SK-N-MC (cell line): ENCODE measurements at places on chromosomes 7 and 10.

DNA sequence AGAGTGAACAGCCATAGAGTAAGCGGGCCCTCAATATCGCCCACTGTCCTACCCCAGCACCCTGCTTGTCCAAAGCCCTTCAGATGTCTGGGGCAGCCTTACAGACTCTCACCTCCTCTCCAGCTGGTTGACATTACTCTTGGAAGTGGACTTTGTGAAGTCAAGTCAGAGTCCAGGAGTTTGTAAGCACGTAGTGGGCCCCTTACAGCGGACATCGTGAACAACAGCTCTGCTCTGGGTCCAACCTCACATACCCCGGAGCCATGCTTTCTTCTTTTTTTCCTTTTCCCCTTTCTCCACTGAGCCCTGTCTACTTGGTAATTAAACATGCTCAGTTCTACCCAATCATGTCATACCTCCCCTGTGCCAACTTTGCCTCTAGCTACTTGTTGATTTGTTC lies 17.5 kb downstream of the HNRNPF start:
- no peak for DNase-seq

GRCh38 chr7:158606129-158606528 lies 18.5 kb upstream of the PTPRN2 start:
- DNase-seq = no peak

- no peak for DNase-seq
Observed at GRCh38 chr10:84693006-84693405, 364.6 kb downstream of the CCSER2 start.

DNA sequence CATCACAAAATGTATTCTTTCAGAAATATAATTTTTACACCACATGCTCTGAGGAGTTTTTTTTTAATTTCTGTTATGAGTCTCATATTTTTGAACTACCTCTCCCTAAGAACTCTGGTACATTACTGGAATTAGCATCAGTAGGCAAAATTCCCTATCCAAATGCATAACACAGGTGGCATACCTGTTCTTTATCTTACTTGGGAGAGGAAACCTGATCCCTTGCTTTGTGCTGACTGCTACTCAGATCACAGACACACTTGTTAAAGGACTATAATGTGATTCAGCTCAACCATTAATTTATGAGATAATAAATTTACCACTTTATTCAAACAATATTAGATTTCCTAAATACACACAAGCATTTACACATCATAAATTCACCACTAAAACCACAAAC lies 617.2 kb downstream of the GRM8 start:
- DNase-seq = no peak

DNA sequence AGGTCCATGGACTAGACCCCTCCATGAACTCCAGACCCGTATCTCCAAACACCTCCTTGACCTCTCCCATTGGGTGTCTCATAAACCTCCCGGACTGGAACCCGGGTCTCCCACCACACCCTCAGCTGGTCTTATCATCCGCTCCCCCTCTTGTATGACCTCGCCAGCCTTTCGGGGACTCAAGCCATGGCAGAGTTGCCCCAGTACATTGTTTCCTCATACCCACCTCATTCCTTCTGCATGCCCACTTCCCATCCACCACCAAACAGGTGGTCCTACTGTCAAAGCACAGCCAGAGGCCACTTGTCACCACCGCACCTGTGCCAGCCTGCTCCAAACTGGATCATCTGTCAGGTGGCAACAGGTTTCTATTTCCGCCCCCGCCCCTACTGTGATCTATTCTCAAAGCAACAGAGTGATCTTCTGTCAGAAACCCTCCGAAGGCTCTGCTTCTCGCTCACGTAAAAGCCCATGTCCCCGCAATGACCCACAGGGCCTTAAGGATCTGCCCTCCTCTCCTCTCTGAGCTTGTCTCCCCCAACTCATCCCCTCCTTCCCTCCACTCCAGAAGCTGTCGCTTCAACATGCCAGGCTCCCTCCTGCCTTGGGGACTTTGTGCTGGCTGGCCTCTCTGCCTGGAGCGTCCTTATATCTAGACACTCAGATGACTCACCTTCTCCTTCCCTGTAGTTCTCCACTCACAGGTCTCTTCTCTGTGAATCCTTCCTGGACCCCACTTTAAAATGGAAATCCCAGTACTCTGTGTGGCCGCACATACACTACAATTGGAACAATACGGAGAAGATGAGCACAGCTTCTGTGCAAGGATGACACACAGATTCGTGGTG lies 22.8 kb upstream of the PRKAG2 start:
- DNase-seq = no peak

DNA sequence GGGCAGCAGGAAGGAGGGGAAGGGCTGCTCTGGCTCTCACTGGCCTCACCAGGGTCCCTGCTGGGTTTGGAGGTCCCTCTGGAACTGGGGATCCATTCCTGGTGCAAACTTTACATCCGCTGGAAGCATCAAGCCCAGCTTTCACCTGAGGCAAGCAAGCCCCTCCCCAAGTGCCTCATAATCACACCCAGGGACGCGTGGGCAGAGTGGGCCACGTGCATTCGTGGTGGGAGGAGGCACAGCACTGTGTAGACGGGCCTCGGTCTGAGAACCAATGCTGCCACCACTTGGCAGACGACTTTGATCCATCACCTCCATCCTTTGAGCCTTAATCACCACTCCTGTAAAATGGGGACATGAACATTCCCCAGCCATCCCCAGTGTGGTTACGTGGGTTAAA lies 74.1 kb downstream of the VWA2 start:
- DNase-seq = no peak

DNA sequence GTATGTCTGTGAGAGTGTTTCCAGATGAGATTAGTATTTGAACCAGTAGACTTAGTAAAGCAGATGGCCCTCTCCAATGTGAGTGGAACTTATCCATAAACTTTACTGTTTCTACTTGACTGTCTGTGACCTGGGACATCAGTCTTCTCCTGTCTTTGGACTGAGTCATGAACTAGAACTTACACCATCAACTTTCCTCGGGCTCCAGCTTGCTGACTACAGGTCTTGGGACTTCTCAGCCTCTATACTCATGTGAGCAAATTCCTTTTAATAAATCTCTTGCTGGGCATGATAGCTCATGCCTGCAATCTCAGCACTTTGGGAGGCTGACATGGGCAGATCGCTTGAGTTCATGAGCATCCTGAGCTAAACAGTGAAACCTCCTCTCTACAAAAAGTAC lies 25.7 kb upstream of the WAPL start:
- DNase-seq = no peak

- DNase-seq = no peak
Observed at GRCh38 chr7:5348134-5349004, 65.6 kb downstream of the SLC29A4 start.

DNA sequence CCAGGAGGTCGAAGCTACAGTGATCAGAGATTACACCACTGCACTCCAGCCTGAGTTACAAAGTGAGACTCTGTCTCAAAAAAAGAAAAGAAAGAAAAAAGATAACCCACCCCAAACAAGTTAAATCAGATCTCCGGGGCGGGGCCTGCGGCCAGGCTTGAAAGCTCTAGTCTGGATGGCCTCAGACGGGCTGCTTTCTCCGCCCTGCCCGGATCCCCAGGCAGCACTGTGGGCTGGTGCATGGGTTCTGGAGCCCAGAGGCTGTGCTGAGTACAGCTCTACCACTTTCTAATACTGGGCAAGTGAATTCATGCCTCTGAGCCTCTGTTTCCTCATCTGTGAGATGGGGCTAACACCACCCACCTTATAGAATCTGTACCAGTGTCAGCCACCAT lies 83.7 kb downstream of the ZMIZ1 start:
- DNase-seq = no peak

GRCh38 chr7:73871163-73872011 lies 10.4 kb downstream of the TMEM270 start:
- DNase-seq = no peak

DNA sequence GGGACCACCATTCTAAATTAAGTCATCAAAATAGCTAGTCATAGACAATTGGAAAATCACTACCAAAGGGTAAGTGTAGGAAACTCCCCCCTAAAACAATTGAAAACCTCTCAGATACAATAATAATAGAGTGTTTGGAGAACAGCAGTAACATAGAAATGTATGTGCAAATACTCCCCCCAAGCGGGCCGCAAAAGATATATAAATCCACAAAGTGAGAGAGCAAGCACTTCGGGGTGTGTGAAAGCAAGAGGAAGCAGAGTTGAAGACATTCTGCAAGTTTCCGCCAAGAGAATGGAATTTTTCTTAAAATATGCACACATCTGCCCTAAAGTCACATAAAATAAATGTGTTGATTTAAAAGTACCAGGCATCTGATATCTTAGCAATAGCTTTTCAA lies 33.3 kb downstream of the CHCHD3 start:
- DNase-seq = peak; percentile 24

GRCh38 chr10:29174389-29174788 lies 114.5 kb upstream of the LYZL1 start:
- no peak for DNase-seq

DNA sequence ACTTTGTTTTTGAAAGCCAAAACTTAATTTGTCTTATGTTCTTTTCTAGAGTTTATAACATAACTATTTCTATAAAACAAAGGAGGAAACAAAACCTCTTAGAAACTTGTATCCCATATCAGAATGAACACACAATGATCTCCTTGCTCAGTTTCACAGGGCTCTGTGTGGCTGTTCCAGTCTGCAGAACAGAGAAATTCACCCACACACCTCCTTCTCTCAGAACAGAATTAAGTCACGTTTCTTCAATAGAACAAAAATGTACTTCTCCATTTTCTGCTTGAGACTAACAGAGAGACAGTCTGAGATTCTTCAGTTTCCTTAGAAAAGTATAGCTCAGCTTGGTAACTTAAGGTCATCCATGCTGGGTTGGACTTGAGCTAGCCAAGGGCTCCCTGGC lies 15.8 kb upstream of the DOCK1 start:
- no peak for DNase-seq

GRCh38 chr10:46052791-46053375 lies 6.8 kb upstream of the MSMB start:
- no peak for DNase-seq

GRCh38 chr10:93459466-93459865 lies 22.7 kb downstream of the MYOF start:
- DNase-seq = no peak

GRCh38 chr7:4711634-4712033 lies 29.5 kb downstream of the FOXK1 start:
- DNase-seq = no peak

GRCh38 chr7:129858490-129858889 lies 94.3 kb downstream of the UBE2H start:
- no peak for DNase-seq

- DNase-seq = no peak
Observed at GRCh38 chr7:66015440-66016130, 33.6 kb upstream of the GUSB start.

GRCh38 chr7:111266613-111267012 lies 175.7 kb downstream of the LRRN3 start:
- no peak for DNase-seq

DNA sequence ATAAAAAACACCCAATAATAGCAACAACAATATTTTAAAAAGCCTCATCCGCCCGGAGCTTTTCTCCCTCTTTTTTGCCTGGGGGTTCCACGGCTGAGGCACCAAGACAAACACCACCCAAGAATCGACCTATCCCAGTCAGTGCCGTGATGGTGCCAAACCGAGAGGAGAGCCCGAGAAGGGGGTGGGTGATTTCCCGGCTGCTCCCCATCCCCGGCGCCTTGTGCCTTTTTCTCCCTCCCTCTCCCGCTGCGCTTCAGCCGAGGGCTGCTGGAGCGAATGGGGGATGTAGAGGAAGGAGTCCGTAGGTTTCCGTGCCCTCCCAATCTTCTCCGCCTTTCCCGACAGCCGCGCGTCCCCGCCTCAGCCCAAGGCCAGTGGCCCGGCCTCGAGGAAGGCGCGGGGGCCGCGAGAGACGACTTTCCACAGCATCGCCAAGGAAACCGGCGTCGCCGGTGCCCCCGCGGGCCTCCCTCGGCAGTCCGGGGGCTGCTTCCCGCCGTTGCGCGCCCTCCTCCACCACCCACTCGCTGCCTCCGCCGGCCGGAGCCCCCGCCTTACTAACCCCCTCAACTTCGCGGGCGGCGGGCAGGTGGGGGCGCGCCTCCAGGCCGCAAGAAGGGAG lies 1.3 kb downstream of the EGR2 start:
- no peak for DNase-seq

DNA sequence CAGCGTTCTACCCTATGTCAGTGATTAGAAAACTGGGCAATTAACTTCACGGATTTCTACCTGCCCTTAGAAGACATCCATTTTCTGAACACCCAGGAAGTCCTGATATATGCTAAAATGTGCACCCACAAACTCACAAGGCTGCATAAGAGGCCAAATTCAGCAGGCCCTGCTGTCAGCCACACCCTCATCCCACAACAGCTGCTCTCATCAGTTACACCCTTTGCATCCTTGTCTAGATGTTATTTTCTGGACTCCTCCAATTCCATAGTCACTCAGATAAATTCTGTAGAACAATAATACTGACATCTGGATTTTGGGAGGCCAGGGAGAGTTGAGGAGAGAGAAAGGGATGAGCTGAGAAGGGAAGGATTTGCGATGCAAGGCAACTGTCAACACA lies 208.9 kb downstream of the TAX1BP1 start:
- no peak for DNase-seq

DNA sequence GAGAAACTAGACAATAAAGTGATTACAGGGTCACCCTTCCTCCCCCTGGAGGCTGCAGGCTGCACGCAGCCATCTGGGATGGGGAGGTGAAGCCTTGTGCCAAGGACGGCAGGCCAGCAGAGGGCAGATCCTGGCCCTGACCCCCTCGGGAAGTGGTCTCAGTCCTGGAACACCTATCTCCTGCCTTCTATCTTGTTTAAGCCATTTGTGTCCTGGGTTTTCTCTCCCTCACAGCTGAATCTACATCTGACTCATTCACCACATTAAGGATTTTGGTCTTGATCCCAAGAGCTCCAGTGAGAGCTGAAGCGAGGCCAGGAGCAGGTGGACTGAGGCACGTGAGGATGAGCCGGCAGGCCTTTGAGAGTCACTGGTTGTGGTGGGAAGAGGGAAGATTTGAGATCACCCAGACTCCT lies 16.4 kb upstream of the PARP12 start:
- DNase-seq = no peak

GRCh38 chr10:33120700-33121099 lies 162.7 kb upstream of the ITGB1 start:
- DNase-seq = no peak

DNA sequence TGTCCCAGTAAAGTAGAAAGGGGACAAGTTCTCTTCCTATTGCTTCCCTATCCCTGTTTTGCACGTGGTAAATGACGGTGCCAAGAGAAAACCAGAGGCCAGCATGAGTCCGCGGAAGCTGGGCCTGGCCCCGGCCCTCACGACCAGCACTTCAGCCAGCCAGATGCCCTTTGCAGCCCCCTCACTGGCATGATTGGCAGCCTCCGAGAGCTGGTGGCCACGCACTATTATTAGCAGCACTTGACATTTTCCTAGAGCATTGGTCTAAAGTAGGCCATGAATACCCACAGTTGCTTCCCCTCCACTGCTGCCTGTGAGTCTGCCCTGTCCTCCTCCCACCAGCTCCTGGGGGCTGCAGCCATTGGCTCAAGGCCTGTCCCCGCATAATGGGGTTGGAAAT lies 369.1 kb downstream of the PLXNA4 start:
- DNase-seq = no peak
